Activated naive CD8-positive, alpha-beta T cell treated with anti-CD3 and anti-CD28 coated beads, Interleukin-2, amount 50 U/mL, for 24 hours (primary cell): ENCODE measurements at places on chromosomes 7 and 10.

DNA sequence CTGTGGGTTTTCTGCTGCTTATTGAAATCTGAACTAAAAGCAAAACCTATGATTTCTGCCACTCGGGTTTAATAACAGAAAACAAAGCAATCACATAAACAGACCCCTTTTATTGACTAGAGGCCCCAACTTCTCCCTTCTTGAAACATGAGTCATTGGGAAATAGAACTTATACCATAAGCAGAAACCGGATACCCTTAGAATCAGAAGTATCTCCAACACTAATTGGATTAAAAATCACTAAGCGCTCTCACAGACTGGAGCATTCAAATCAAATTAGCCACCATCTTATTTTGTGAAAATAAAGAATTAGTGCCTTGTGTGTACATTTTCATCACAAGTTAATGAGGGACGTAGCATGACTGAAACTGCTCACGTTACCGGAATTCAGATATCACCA, 206.9 kb downstream of the WDR11 start:
- DNase-seq = no peak

- DNase-seq = no peak
These were observed 12.9 kb upstream of the CDK6 start for GRCh38 chr7:92849322-92849721.

DNA sequence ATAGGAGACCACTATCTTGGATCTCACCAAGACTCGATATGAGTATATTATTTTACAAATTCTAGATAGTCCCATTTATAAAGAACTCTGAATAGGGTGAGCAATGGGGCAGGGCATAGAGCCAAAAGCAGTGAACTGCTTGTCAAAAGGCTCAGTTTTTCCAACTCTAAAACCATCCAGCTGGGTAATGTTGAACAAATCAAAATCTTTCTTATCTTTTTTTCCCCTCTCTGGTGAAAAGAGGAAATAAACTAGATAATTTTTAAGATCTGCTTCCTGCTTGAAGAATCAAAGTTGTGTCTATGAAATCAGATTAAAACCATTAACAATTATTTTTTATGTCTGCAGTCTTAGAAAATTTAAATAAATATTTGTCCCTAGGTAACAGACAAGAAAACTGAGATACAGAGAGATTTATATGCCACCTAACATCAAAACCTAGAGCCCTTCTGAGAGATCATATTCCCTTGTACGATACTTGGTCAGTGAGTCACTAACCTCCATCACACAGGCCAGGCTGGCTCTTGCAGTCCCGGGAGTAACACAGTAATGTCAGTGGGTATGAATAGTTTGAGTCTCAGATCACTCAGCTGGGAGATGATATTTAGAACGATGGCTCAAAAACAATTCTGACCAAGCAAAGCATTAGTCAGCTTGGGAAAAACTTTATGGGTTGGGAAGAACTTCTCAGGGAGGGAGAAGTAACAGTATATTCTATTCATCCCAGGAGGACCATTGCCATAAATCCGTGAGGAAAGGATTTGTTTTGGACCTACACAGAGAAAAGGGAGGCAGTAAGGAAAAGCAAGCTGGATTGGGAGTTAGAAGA, 178.8 kb downstream of the REEP3 start:
- peak; percentile 28 for DNase-seq

DNA sequence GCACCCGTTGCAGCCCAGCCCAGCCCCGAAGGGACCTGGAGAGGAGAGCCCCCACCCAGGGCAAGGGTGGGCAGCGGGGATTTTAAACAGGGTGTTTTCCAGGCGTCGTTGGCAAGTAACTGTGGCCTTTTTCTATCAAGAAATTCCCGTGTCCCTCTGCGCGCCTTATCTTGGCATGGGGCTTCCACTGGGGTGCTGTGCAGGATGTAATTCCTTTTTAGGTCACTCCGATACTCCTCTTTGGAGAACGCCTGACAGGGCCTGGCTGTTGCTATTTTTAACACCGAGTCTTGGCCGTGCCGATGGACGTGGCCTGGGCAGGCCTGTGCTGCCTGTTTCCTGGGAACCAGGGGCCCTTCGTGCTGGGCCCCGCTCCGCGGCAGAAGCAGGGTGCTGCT, 93.8 kb downstream of the INPP5A start:
- DNase-seq = no peak

- peak; percentile 42 for DNase-seq
These were observed 876 bp downstream of the GNAI1 start for GRCh38 chr7:80135309-80136104.

GRCh38 chr10:17764142-17764541, 12.1 kb downstream of the TMEM236 start:
- no peak for DNase-seq

GRCh38 chr7:55026867-55027490, 8.2 kb downstream of the EGFR start:
- DNase-seq = no peak

DNA sequence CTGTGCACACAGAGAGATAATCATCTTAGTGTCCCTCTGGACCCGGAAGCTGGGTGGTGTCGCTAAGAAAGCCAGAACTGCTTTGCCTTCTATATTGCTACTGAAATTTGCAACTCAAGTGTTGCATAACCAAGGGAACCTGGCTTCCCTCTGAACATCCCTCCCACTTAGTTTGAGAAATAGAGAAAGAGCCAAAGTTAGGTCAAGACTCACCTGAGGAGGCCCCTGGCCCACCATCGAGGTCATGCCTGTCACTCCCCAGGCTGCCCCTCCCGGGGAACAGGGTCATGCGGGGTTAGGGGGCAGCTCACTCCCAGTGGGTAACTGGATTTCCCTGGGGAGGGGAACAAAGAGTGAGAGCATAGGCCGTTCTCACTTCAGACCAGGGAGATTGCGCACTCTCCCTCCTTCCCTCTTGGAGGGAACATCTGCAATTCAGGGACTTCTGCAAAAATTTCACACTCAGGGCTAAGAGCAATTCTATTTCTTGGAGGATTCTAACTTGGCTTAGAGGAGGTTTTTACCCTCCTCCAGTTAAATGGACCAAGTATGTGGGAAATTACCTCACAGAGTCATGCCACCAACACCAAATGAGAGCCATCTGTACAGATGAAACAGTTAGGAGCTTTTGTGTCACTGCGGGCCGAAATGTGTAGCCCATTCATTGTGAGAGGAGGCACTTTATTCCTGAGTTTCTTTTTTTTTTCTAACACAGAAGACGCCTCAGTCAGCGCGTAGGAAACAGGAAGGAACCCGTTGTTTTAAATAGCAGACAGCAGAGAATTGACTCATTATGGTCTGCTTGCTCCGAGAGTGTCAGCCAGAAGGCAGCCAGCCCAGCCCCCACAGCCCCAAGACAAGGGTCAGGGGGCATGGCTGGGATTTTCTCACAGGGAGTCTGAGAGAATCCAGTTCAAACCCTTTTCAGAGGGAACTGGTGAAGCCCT, 221.3 kb downstream of the ARHGAP12 start:
- peak; percentile 67 for DNase-seq

DNA sequence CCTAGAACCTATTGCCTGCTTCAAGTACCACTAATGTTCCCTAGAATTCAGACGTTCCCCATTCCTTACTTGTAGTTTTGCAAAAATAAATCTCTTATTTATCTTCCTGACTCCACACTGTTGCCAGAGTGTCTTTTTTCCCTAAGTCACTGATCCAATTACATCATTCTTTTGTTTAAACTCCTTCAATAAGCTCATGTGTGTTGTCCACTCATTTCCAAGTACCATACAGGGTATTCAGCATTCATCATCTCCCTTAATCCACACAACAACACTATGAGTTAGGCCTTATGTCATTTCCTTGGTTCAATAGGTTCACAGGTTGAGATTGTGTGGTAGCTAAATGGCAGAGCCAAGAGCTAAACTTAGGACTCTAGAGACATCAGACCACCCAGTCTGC, 119.9 kb upstream of the RHOBTB1 start:
- no peak for DNase-seq

DNA sequence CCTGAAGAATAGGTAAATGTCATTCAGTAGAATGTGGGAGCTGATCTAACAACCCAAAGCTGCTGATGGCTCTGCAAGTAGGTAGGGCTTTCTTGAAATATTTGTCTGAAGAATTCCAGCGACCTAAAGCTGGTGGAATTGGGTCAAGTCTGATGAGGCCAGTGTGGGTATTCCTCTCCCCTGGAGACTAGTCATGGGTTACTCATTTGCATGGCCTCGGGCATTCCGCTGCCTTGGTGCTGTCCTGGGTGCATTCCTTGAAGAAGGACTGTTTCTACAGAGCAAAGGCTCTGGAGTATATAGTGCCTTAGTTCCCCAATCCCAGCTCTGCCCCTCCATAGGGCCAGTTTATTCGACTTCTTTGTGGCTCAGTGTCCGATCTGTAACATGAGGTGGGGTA, 19.2 kb downstream of the PDK4 start:
- no peak for DNase-seq

GRCh38 chr7:131931370-131931769, 374.9 kb upstream of the PODXL start:
- DNase-seq = no peak

GRCh38 chr7:91922857-91923256, 17.8 kb upstream of the AKAP9 start:
- no peak for DNase-seq
